ENCODE measurements at places on chromosomes 1 and 21.

DNA sequence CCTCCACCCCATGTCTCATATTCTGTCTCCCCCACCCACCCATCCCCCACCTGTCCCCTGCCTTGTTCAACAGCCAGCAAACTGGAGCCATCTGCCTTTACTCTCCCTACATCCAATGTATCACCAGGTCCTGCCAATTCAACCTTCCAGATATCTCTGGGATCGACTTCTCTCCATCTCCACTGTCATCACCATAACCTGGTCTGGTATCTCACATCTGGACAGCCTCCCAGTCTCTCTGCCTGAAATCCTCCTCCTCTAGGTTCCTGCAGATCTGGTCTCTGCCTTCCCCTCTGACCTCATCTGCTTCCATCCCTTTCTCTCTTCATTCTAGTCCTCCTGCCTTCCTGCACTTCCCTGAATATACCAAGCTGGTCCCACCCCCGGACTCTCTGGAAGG, 22.2 kb upstream of the CDCA8 start:
- DNase-seq, result no peak

DNA sequence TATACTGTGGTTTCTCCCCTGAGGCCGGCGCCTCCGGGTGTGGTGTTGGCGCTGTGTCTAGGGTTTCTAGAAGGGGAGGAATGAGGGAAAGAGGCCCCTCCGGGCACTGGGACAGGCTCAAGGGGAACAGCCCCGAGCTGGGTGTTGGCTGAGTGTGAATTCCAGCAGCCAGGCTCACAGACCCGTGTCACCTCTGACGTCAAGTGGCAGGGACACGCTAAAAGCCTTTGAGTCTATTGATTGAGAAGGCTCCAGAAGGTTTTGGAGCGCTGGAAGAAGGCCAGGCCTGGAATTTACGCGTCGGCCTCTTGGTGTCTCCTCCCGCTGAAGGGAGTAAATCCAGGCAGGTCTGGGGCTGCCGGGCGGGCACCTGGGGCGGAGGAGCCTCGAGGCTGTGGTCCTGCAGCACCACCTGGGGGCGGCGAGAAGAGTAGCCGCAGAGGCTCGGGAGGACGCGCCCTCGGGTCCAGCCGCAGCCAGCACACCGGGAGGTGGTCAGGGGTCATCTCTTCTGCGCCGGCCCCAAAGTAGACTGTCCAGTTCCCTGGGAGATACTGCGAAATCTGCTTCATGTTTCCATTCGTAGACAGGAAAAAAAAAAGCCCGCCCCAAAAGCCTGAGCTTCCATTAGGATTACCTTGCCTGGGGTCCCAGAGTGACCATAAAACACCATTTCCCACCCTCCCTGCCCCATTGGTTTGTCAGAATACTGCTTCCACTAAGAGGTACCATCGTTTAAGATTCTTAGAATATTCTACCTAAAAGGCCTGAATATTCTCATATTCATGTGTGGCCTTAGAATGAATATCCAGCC, 61.7 kb downstream of the TLR5 start:
- DNase-seq, result peak; percentile 38

- DNase-seq, result no peak
These were observed 121.2 kb upstream of the SGIP1 start for GRCh38 chr1:66412704-66413103.

DNA sequence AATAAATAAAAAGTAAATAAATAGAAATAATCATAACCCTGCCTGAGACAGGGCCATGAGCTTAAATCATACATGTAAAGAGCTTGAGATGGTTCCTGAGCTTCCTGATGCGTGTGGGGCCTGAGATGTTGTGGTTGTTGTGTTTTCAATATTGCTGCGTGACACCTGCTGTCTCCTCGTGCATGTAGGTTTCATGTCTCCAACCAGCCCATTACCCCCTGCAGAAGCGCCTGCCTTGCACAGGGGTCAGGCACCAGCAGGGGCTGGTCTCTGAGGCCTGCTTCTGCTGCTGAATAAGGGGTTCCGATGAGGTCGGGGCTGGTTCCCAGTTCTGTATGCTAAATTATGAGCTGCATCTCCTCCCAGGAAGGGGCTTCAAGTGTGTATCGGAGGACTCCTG, 15.9 kb downstream of the UMODL1 start:
- DNase-seq, result no peak

DNA sequence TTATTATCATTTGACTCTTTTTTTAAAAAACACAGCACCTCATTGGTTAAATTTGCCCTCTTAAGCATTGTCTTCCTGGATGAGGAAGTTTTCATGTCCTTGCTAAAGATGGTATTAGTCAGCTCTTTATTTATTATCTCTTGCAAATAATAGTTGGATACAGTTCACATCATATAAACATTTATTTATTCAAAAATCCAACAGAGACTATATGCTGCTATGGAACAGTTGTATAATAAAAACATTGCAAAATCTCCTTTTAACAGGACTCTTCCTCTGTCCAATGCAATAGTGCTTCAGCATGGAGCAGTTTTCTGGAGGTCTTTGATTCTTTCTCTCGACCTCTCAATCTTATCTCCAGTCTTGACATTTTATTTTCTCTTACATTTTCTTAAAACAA, 49.5 kb upstream of the VCAM1 start:
- no peak for DNase-seq

GRCh38 chr1:230303822-230304221, 122.3 kb downstream of the PGBD5 start:
- no peak for DNase-seq

DNA sequence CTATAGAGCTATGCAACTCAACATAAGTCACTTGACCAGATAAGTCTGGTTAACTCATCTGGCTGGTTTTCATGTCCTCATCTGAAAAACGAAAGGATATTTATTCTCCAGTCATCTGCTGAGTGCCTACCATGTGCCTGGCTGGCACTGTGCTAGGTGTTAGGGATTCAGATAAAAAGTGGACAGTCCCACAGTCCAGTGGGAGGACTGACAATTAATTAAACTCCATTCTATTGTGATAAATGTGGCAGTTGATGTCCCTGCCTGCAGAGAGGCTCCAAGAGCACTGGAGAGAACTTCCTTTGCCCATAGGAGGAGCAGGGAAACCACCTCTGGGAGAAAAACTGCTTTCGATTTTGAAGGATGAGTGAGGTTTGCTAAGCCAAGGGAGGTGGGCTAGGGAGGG, 5.4 kb downstream of the NUAK2 start:
- no peak for DNase-seq

- no peak for DNase-seq
These were observed 13.0 kb upstream of the PDIK1L start for GRCh38 chr1:26098602-26099001.

DNA sequence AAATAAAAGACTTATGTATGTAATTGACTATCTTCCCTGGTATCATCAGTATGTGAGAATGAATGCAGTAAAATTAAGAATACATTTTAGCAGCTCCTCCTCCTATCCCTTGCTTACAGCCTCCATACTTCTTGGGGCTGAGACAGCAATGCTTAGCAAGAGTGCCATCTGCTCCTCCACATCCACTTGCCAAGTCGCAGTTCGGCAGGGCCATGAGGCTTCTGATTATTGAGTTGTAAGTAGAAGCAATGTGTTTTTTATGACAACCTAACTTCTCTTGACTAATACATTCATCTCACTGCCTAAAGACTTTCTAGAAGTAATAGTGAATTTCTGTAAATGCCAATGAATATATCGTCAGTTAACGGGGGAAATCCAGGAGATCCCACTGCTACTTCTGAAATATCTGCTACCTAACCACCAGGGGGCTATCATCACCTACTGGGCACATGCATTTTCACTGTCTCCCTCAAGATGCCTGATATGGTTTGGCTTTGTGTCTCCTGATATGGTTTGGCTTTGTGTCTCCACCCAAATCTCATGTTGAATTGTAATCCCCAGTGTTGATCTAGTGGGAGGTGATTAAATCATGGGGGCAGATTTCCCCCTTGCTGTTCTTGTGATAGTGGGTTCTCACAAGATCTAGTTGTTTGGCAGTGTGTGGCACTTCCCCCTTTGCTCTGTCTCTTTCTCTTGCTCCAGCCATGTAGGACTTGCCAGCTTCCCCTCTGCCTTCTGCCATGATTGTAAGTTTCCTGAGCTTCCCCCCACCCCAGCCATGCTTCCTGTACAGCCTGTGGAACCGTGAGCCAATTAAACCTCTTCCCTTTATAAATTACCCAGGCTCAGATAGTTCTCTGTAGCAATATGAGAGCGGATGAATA, 59.6 kb downstream of the EXTL2 start:
- no peak for DNase-seq

DNA sequence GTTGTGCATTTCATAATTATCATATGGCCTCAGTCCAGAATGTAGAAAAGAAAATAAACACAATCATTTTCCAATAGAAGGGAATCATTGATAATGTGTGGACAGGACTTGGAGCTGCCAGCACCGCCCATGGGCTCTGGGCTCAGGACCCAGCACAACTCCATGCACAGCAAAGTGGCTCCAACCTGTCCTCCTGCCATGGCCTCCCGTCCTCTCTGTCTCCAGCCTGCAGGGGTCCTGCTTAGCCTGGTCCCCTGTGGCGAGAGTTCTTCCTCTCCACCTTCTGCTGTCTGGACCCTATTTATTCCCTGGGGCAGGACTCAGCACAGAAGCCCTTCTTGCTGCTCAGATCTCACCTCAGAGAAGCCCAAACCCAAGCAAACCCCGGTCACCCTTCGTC, 154.1 kb downstream of the CAMTA1 start:
- DNase-seq, result no peak

DNA sequence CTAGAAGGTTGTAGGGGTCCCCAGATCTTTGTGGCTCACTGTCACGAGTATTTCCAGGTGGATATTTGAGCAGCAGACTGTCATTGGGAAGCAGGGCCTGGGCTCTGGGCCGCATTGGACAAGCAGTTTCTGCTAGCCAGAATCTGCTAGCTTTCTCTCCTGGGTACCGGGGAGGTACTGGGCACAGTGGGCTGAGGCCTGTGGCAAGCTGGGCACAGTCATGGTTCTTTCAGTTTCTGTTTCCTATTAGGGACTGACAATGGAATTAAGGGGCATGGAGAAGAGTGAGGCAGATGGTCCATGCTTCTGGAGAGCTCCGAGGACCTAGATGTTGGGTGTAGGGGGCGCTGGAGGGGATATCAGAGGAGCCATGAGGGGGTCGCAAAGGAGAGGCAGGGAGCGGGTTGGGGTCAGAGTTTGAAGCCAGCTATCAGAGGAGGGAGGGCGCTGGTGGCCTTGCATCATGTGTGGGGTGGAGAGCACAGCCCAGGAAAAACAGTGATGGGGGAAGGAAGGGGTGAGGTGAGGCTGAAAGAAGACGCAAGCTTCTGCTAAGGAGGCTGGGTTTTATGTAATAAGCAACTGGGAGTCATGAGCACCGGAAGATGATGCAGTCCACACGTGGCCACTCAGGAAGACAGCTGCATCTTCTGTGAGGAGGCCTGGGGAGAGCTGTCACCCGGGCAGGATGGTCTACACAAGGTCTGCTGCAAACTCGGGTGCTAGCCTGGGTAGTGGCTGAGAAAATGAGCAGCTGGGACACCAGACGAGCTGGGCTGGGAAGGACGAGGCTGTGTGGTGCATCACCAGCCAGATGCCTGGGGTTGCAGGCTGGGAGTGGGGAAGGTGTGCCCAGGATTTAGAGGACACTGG, 72.7 kb downstream of the IER5 start:
- DNase-seq, result no peak

DNA sequence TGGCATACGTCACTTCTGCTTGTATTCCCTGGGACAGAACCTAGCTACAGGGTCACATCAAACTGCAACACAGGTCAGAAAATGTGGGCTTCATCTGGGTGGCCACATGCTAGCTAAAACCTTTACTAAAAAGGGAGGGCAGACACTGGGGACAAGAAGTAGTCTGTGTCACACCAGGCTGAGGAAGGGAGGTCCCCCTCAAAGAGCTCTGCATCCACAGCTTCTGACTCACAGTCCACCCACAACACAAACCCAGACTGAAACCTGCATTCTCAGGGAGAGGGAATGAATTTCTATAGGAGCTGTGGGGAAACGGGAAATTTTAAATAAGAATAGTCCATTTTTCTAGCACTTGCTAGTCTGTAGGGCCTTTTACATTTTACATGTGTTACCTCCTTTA, 16.2 kb downstream of the OLIG2 start:
- DNase-seq, result no peak

GRCh38 chr1:2953688-2954285, 67.5 kb upstream of the ACTRT2 start:
- no peak for DNase-seq

DNA sequence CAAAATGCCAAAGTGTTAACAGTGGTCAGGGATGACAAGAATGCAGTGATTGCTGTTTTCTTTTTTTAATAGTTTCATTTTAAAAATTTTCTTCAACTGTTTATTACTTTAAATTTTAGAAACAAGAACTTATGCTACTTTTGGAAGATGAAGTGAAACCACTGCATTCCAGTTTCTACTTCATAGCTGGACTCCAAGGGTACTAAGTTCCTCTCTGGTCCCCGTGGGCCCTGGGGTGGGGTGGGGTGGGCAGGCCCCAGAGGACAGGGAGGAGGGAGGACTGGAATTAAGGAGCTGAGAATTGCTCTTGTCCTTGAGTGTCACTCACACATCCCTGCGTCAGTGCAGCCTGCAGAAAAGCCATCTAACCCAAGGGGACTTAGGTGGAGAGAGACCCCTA, 97.3 kb downstream of the RAVER2 start:
- DNase-seq, result no peak

GRCh38 chr1:150066838-150067183, 765 bp upstream of the VPS45 start:
- no peak for DNase-seq

DNA sequence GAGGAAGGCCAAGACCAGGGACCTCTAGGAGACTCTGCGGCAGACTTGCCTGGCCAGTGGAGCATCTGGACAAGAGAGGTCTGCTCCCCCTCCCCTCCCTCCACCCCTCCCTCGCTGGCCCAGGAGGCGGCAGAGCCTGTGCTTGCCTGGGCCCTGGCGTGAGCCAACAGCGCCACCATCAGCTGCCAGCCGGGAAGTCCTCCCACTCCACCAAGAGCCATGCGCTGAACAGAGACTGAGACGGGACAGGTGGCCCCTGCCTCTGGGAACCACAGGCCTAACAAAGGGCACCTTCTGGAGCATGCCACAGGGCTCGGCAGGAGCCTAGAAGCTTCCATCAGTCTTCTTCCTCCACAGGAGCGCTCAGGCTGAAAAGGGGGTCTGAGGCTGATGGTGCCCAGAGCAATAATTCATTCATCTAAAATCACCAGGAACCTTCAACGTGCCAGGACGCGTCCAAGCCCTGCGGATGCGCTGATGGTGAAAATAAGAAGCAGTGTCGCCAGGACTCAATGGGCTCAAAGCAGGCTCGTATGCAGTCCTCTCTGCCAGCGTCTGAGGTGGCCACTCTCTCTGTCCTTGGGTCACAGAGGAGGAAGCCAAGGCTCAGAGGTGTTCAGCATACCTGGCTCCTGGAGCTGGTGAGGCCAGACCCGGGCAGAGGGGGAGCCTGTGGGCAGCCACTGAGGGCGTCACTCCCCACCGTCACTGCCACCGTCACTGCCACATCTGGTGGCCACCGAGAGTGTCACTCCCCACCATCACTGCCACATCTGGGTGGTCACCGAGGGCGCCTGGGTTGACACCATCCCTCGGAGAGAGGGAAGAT, 161.2 kb downstream of the NPHP4 start:
- DNase-seq, result no peak

GRCh38 chr1:52925571-52926005, 1.5 kb upstream of the SCP2 start:
- peak; percentile 11 for DNase-seq

- DNase-seq, result no peak
These were observed 109.5 kb upstream of the GRIK3 start for GRCh38 chr1:37143800-37144199.
